CD4-positive, alpha-beta T cell treated with Interleukin-1 beta for 1 hour (primary cell): ENCODE measurements at places on chromosomes 16 and 17.

GRCh38 chr17:76528156-76528527, 9.4 kb downstream of the CYGB start:
- DNase-seq: no peak

DNA sequence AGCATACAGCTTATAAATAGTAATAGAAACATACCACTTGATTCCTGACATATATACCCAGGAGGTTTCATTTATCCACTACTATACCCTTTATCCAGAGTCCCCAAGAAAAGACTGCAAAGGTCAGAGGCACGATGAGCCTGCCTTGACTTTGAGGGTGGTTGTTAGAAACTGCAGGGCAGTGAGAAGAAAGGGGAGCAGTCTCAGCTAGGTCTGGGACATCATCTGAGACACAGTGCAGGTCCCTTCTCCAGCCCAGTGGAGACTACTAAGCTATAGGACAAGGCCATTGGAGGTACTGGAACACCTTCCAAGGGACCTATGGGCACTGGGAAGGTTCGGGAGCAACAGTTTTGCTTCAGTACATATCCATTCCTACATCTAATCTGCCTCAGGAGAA, 20.2 kb upstream of the TEKT3 start:
- DNase-seq: no peak

- DNase-seq: no peak
Measured at GRCh38 chr17:80387071-80387470, 27.9 kb upstream of the ENDOV start.

DNA sequence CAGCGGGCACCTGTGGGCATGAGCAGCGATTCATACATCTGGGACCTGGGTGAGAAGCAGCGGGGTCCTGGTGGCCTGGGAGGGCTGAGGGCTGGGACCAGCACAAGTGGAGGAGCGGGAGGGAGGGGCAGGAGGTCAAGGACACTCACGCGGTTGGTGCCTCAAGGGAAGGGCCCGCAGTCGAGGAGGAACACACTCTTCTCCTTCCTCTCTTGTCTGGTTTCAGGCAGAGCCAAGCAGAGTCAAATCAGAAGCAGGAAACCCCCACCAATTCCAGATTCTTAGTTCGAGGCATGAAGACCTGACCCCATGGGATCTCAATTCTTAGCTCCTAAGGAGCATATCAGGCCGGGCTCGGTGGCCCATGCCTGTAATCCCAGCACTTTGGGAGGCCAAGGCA, 15.7 kb downstream of the DNAI2 start:
- DNase-seq: no peak

DNA sequence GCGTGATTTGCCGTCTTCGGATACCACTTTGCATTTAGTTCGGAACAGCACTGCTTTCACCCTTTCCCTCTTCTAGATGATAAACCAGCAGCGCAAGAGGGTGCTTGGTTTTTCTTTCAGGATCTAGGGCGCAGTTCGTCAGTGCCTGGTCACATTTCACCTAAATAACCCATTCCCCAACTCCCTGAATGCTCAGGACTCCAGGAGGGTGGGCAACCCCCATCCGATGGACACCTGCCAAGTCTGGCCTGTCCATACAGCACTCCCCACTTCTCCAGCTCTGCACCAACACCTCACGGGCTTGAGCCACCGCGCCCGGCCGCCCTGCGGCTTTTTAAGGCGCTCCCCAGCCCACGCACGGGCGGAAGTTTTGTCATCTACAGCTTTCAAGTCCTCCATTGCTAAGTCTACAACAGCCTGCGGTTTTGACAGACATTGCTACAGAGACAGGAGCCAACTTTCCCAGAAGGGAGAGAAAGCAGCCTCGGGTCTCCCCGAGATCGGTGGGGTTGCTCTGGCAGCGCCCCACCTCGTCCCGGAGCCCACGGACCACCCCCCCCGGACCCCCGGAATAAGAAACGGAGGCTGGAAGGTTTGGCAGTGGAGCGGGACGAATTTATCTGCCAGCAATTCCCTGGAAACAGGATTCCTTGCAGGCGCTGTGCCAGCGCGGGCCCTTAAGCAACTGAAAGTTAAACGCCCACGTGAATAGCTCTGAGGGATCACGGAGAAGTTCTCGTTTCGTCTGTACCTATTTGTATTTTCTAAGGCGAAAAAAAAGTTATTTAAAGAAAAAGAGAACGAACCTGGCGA, 38.6 kb upstream of the SLFN13 start:
- peak; percentile 71 for DNase-seq

DNA sequence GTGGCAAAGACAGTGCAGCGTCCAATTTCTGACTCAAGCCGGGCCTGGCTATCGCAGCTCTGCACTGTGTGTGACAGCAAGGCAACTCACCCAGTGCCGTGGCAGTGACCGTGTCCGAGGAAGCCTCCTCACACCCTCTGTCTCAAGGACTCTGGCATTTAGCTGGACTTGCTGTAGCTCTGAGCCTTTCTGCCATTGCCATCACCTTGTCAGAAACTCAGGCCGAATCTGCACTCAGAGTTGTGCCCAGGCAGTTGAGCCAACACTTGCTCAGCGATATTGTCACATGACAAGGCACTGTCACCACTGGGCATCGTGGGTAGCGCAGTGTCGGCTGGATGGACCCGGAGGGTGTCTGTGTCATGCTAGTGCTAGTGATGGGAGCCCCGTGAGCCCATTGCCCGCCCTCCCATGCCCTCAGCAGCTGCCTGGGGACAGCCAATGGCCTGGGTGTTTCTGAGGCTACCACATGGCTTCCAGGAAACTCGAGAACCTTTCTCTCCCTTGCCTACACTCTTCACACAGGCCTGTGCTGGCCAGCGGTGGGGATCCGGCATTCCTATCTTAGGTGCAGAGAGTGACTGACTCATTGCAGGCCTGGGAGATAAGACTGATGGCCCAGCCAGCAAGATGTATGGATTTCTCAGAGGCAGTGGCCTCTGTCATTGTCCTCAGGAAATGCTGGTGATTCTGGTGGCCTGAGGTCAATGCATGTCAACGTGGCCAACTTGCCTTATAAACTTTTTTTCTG, 22.1 kb upstream of the STH start:
- no peak for DNase-seq

- no peak for DNase-seq
Measured at GRCh38 chr17:21285164-21286065, 904 bp downstream of the MAP2K3 start.

DNA sequence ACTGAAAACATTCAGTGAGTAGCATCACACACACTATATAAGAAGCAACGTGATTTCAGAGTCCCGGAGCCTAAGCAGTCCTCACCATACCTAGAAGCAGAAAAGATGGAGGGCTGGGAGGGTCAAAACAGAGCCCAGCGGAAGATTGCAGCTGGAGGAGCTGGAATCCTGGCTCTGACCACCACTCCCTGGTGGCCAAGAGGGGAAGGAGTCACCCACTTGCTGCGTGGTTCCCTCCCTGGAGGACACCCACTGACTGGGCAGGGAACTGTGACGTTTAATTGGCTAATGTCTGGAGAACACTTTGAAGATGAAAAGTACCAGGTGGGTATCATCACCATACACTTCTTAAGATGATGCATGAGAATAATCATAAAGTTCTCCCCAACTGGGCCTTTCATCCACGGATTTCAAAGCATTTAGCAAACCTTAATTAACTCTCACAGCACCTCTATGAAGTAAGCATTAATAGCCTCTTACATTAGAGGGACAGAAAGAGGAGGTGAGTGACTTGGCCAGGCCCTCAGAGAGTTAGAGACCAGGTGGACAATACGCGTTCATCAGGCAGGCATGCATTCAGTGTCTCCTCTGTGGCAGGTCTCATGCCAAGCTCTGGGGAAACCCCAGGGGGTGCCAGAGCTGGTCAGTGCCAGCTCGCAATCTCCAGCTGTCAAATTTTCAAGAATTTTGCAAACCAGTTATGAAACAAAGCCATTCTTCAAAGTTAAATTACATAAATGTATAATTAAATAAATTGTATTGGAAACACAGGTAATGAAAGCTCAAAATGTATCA, 137.9 kb downstream of the AXIN2 start:
- DNase-seq: no peak

DNA sequence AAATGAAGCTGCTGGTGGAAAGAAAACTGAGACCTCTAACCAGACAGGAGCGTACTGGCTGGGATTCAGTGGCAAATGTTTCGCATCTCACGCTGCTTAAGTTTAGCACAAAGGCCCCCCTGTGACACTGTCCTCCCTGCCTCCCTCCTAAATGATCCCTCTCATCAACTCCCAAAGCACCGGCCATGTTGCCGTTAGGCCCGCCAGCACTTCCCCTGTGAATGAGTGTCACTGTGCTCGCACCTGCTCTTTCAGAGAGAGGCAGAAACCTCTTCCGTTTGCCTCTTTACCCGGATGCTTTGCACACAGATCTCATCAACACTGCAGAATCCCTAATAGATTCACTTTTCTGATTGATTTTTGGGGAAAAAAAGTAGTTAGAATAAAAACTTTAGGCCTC, 26.5 kb downstream of the MBTPS1 start:
- no peak for DNase-seq

GRCh38 chr16:50834701-50835100, 92.8 kb downstream of the CYLD start:
- DNase-seq: no peak

DNA sequence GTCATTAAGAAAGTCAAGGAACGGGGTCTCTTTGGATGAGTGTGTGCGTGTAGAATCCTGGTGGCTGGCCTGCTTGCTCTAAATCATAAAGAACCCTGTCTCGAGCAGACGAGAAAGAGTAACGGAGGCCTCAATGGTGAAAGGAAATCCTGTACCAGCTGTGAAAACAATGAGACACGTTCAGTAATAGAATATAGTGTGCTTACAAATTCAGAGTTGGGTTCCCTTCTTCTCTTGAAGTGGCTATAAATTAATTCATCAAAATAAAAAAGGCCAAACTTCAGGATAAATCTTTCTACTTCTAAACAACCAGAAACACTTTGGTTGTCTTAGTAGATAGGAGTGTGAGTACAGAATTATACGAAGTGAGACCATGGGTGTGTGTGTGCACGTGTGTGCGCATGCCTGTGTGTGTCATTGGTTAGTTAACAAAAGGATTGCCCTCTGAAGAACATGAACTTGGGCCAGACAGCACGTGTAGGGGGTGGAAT, 48.5 kb downstream of the WWOX start:
- DNase-seq: no peak

DNA sequence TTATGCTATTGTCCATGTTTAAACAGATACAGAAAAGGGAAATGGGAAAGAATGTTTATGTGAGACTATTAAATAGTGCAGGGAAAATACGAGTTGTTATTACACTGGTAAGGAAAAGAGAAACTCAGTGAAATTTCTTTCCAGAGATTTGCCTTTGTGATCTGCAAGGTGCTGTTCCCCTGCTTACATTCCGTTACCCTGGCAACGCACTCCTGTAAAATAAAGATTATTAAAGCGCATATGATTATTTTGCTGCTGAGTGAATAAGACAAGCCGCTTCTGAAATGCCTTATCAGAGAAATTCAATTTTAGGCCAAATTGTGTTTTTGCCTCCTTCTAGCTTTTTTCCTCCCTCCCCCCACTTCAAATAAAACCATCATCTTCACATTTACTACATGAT, 328.6 kb upstream of the PMFBP1 start:
- DNase-seq: no peak

DNA sequence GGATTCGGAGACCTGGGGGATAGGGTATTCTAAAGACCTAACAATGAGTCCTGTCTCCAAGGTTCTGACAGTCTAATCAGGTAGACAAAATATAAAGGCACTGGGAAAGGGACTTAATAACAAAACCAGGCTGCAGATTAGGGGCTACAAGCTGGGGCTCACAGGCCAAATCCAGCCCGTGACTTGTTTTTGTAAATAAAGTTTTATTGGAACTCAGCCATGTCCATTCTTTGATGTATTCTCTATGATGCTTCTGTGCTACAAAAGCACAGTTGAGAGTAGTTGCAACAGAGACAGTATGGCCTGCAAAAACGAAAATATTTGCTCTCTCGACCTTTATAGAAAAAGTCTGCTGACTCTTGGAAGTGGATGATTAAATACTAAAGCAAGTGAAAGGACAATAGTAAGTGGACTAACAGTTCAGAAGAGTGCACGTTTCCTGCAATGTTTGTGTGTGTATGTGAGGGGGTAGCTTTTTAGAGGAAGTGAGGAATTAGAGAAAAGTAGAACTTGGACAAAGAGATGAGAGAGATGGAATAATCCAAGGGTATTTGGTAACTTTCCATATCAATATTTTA, 115.4 kb upstream of the ZFHX3 start:
- no peak for DNase-seq

GRCh38 chr16:30149250-30149930, 26.4 kb upstream of the MAPK3 start:
- DNase-seq: no peak

- DNase-seq: no peak
Measured at GRCh38 chr17:42129109-42129837, 6.7 kb downstream of the HSPB9 start.

DNA sequence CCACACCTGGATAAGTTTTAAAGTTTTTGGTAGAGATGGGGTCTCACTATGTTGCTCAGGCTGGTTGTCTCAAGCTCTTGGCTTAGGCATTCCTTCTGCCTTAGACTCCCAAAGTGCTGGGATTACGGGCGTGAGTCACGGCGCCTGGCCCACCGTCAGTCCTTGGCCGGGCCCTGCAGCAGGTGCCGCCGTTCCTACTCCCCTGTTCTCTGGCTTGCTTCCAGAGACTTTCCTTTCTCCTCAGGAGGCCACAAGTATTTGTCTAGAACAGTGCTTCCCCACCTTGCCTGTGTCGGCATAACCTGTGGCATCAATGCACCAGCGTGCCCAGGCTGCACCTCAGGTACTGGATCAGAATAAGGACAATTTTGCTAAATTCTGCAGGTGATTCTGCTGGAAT, 3.0 kb upstream of the MGAT5B start:
- DNase-seq: no peak

DNA sequence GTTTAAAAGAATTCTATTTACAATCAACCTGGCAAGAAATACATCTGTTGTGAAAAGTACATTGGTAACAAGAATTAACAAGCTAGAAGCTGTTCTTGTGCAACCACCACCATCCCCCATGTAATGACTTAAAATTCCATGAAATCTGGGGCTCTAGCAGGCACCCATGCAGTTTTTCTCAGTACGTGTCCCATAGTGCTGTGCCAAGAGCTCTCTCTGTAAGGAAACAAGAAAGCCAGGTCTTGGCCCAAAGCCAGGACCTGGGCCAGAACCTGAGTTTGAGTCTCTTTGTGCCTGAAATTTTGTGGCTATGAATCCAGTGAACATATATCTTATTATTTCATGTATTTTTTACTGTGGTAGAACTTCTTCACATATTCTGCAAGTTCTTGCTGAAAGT, 46.6 kb downstream of the NUP93 start:
- no peak for DNase-seq

- DNase-seq: no peak
Measured at GRCh38 chr17:79905832-79906231, 66.6 kb upstream of the CBX4 start.

GRCh38 chr17:69320908-69321238, 6.1 kb downstream of the ABCA5 start:
- no peak for DNase-seq

DNA sequence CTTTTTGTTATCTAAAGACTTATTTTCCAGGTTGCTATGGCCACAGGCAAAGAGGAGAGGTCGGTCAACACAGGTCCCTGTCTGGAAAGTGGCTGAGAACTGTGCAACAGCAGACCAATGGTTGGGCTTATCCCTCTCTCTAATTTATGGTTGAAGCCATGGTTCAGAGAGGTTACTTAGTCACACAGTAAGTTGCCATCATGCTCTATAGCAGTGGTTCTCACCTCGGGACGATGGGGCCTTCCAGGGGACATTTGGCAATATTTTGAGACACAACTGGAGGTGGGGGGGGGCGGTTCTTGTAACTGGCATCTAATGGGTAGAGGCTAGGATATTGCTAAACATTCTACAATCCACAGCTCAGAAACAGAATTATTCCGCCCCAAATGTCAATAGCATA, 842 bp upstream of the LDAF1 start:
- no peak for DNase-seq
